ENCODE measurements at places on chromosomes 2 and 18. TPM values are rescaled to one million over a fixed set of nuclear protein-coding genes. Genes with fewer than 3 reads are reported as not detected.

- DNase-seq: no peak
Measured at GRCh38 chr2:62706721-62707521, 1.4 kb downstream of the EHBP1 start.

GRCh38 chr2:85750587-85751575 lies 2.9 kb upstream of the ATOH8 start:
- peak; percentile 72 for DNase-seq

DNA sequence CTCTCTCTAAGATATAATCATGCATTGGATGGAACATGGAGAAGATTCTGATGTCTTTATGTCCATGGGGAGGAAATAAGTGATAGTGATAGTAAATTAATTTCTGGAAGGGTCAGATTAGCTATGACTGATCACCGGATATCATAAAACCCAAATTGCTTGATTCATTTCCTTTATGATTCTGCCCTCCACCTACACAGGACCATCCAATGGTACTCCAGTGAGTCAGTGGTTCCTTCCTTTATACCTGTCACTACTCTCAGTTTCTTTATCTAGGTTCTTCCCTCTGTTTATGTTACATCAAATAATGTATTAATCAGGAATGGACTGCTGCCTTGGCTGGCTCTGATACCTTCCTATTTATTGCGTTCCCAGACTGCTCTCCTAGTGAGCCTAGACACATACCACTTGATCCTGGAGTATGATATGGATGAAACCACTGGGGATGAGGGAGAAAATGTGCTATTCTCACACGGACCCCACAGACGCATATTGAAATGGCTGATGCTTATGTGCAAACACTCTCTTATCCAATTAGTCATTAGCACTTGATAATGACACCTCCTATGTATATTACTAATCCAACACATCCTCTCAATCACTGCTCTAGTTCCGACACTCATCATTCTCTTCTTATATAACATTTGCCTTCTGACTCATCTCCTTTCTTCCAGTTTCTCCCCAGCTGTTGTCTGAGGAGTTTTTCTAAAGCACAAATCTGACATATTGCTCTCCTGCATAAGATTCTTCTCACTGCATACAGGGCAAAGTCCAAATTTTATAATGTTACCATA lies 315.6 kb downstream of the INSIG2 start:
- DNase-seq: no peak

DNA sequence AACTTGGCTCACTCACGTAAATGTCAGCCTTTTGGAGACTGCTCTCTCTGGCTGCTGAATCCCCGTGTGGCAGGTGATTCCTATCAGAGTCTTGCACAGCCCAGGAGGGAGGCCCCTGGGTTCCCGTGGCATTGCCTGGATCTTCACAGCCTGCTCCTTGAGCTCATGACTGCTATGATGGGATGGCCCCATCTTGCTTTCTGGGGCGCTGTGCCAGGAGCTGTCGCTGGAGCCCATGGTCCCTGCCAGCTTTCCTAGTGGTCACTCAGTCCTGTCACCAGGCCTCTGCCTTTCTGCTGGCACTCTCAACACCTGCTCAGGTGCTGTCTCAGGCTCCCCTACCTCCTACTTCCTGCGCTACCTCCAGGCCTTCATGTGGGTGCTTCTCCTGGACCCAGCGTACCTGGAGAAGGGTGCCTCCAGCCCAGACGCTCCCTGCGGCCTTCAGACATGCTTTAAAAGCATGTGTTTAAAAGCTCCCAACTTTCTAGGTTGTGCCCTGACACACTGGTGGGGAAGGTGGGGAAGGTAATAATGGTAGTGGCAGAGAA lies 110.1 kb downstream of the MCFD2 start:
- DNase-seq: no peak

CFAP210 gene
- total RNA-seq: not detected

PIEZO2 gene
- 11.2 TPM for total RNA-seq

NCKAP1 gene
- 130 TPM for total RNA-seq

DNA sequence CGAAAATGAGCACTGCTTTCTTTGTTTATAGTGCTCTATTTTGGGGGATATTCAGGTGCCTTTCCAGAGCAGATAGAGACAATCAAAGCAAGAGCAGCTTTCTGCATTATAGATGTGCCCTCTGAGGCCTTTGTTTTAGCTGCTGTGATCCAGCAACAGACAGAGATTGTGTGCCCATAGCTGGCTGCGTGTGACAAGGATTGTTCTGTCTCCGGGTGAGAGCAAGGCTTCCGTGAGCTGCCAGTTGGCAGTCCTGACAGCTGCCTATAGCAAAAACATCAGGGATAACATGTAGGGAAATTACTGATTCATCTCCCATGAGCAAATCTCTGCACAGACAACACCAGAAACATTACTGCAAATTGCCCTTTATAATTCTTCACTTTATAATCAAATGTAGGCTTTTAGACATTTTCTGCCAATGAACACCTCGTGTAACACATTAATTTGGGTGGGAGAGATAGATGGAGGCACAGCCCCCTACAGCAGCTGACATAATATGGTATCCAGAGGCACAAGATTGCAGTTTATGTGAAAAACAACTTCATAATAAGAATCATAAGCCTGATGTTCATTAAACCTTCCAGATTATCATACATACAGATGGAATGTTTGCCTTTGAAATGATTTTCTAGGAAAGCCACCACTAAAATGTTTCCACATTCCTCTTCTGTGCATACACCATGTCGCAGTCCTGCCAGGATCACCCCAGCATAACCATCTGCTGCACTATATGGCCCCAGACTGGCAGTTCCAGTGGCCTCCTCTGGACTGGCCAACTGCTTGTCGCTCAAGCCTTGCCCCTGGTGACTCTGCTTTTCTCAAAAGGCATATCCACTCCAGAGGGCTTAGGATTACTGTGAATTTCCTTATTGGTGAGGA lies 131.2 kb downstream of the TRIB2 start:
- DNase-seq: no peak

- no peak for DNase-seq
Measured at GRCh38 chr2:46136481-46136880, 160.7 kb upstream of the EPAS1 start.

DNA sequence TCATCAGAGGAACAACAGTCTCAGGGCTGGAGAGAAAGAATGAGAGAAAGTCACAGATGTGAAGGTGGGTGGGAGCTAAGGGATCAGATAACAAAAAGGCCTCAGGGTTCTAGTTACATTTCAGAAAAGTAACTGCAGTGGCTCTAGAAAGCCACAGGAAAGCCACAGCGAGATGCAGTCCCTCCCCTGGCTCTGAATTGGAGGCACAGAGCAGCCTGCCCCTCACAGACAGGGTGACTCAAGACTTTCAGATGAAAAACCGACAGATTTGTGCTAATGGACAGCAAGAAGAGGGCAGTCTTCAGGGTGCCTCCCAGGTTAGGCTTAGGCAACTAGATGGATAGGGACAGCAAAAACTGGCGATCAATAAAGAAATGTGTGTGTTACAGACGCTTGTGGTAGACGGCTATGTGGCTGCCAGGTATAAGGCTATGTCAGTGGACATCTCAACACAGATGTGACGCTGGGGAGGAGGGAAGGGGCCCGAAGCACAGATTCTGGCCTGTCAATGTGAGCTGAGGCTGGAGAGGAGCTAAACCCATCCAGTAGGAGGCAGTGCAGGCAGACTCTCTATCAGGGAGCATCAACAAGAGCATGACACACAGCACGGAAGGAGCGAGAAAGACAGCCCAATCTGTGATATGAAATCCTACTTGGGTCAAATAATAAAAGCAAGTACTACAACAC lies 26.2 kb downstream of the UNC50 start:
- DNase-seq: peak; percentile 17

GRCh38 chr2:230865307-230865765 lies 594 bp downstream of the ITM2C start:
- no peak for DNase-seq

CDCA7 gene
- 27.7 TPM for total RNA-seq

GRCh38 chr2:44237221-44237620 lies 38.1 kb upstream of the SLC3A1 start:
- DNase-seq: no peak

AP1S3 gene
- 3.8 TPM for total RNA-seq

GRCh38 chr2:22494156-22494555 lies 890.8 kb upstream of the KLHL29 start:
- no peak for DNase-seq

- peak; percentile 3 for DNase-seq
Measured at GRCh38 chr2:142769761-142770160, 107.7 kb upstream of the KYNU start.

DNA sequence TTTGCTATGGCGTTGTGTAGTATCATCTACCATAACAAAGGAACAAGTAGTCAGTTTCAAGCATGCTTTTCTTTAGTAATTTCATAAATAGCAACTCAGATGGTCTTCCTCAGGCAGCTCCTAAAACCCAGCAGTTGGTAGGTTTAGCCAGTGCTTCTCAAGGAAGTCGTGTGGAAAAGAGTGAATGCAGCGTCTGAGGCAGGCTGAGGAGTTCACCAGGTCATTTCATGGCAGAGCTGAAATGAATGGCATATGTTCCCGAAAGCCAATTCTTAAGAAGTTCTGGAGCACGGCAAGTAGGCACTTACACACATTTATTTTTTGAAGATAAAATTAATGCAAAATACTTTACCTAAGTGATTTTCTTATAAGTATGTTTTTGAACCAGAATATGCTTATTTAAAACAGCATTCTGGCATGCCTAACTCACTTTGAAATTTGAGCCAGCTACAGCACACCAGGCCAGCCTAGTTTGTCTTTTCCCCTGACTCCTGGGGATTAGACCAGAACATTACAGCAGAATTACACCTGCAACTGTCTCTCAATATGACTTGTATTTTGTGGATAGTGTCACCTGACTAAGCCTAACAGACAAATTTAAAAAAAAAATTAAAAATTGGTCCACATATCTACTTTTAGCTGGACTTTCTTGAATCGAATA lies 62.2 kb downstream of the OSBPL6 start:
- DNase-seq: no peak

- no peak for DNase-seq
Measured at GRCh38 chr2:167380555-167380954, 492.3 kb downstream of the XIRP2 start.

BMP10 gene
- total RNA-seq: not detected

TDRD15 gene
- total RNA-seq: not detected

- DNase-seq: no peak
Measured at GRCh38 chr18:72119082-72119481, 425.1 kb downstream of the CBLN2 start.

- DNase-seq: no peak
Measured at GRCh38 chr2:108611021-108611420, 76.8 kb downstream of the LIMS1 start.

- peak; percentile 88 for DNase-seq
Measured at GRCh38 chr2:196278491-196278911, 107.1 kb upstream of the STK17B start.

DNA sequence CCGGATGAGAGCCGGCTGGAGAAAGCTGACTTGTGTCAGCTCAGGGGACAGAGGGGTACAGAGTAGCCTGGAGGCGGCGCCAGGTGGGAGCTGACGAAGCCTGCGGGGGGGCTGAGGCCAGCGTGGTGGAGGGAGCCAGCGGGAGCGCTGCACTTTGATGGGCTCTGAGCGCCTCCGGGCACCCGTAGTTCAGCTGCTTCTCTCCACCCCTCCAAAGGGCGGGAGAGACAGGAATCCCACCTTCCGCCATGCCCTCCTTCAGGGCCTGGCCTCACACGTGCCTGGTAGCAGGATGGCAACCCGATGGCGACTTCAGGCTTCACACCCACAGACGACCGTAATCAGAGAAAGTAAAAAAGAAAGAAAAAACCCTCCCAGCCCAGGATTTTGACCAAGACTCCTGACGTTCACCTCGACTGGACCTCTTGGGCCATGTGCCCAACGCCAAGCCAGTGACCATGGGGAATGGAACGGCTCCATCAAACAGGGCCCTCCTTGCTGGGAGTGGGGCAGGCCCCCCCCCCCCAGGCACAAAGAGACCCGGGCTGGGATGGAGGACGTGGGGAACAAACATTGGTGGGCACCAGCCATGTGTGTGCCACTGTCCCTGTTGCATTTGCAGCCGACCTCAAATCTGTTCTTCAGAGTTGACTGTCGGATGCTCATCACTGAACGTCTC lies 60.7 kb upstream of the ASAP2 start:
- DNase-seq: no peak

CLHC1 gene
- 12.3 TPM for total RNA-seq

DNA sequence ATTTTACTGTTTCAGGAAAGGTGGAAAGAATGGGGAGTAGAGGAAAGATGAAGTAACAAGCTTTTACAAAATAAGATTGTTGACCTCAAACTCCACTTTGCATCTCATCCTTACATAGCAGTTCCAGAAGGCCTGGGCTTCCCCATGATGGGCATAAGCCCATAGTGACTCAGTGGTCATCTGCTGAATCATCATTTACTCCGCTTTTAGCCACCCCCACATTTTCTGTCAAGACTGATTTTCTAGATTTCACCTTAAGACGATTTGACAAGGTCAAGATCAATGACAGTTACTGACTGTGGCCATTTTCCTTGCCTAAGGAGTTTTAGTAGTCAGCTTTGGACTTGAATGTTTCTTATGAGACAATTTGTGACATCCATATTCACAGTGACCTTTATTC lies 49.4 kb downstream of the PLEKHM3 start:
- no peak for DNase-seq

UBXN4 gene
- 103 TPM for total RNA-seq

Data from endothelial cell of umbilical vein (primary cell).